ENCODE measurements at places on chromosomes 3 and 15.

DNA sequence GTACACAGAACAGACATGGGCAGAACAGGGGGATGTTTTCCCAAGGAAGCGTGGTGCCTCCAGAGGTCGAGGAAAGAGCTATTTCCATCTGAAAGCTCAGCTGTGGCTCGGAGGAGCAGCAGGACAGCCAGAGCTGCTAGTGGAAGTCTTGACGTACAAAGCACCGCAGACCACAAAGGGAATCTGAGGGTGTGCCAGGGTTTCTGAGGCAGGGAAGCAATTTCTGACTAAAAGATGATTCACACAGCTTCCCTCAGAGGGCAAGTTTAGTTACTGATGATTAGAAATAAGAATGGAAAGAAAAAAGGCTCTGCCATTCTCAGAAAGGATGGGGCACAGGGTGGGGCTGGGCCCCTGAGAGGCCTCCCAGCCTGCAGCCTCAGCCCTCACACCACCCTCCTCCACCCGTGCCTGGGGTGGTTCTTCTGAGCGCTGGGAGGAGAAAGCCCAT, 45.8 kb upstream of the SEC13 start:
- peak; percentile 99 for DNase-seq

GRCh38 chr3:123409443-123410148, 39.3 kb downstream of the ADCY5 start:
- no peak for DNase-seq

GRCh38 chr3:23810343-23811184, 4.8 kb downstream of the UBE2E1 start:
- DNase-seq, result peak; percentile 25

GRCh38 chr15:50227076-50227475, 38.5 kb downstream of the HDC start:
- peak; percentile 94 for DNase-seq

DNA sequence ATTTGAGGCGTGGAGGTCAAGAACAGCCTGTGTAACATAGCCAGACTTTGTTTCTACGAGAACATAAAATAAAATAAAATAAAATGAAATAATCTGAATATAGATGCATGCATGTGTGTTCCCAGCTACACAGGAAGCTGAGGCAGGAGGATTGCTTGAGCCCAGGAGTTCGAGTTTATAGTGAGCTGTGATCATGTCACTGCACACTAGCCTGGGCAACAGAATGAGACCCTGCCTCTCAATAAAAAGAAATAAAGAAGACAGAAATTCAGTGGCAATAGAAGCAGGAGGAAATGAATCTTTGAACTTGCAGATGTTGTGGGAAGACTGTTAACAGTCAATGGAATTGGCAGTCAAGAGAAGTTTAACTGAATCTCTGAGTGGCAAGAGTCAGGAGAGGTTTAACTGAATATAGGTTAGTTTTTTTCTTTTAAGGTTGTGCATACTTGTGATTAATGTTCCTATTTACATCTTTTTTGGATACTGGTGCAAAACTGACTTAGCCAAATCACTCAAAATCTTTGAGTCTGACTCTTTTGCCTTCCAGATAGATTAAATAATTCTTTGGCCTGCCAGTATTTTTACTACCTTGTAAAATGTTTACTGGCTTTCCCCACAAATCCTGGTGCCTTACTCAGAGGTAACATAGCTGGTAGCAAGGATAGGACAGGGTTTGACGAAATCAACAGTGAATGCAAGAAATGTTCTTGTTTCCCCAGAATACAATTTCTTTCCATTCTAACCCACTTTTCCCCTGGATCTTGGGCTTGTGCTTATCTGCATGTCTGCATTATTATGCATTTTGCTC, 361.4 kb downstream of the PDCD6IP start:
- DNase-seq, result peak; percentile 23

DNA sequence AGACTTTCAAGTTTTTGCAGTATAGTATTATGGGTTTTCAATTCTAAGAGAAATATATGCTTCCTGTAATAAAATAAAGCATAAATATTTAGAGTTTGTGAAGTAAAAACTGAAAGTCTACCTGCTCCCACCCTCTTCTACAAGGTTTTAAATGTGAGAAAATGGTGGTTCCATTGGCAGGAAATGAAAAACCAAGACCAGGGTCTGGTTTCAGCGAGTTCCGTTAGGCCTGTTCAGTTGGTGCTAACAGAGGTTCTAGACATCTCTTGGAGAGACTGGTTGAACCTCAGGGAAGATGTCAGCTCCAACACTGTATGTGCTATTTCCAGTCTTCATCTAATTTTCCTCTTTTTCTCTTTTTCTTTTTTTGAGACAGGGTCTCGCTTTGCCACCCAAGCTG, 11.8 kb upstream of the MYO1E start:
- no peak for DNase-seq

- no peak for DNase-seq
These were observed 11.2 kb downstream of the HRH1 start for GRCh38 chr3:11165476-11165875.

DNA sequence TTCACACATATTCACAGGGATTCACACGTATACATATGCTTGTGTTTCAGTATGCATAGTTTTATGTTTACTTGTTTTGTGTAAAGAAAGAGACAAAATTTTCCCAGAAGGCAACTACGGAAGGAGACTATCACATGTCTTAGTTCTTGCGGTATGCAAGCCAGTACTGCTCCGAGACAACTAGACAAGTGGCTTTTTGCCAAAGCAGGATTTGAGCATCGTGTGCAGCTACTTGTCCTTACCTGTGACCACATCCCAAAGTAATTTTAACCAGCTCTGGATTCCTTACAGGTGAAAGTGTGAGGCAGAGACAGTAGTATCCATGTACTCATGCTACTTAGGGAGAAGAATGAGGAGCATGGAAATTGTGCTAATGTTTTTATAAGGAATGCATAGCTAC, 591.4 kb upstream of the NR2F2 start:
- DNase-seq, result no peak

DNA sequence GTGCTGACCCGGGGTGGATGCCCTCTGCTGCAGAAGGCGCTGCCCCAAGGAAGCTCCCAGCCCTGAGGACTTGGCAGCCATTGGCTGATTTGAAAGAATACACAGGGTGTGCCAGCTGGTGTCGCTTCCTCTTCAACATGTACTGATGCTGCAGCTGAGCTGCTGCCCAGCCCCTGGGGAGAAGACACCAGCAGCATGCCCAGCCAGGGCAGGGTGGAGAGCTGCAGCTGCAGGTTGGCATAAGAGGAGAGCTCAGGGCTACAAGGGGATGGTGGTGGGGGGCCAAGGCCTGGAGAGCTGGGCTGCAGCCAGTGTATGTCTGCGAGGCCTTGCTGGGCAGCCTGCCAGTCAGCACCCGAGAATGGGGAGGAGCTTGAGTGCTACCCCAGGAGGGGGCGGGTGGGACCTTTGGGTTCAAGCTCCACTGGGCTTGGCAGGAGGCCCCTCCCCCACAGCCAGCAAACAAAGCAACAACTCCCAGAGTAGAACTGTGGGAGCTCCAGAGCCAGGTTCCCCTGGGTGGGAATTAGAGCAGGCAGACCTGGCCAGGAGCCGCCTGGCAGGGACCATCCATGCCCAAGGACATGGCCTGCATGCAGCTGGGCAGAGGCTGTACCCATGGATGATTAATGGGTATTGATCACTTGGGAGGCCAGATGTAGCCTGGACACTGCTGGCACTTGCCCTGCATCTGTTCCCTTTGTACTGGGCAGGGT, 9.2 kb upstream of the SEMA4B start:
- peak; percentile 41 for DNase-seq

DNA sequence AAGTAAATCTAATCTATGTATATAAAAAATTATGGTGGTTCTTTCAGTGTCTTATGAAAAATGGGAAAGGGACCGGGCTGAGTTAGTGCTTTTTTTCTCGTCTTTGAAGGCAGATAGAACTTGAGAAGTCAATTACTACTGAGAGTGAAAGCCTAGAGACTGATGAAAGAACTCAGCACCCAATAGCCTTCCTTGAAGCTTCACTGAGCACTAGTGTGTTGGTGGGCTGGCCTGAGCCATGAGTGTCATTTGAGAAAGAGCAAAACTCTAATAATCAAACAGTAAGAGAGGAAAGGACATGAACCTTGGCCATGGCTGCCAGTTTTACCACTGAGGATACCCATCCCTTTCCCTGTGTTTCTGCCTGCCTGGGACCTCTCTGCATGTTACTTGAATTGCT, 428.3 kb upstream of the RASGRP1 start:
- no peak for DNase-seq

DNA sequence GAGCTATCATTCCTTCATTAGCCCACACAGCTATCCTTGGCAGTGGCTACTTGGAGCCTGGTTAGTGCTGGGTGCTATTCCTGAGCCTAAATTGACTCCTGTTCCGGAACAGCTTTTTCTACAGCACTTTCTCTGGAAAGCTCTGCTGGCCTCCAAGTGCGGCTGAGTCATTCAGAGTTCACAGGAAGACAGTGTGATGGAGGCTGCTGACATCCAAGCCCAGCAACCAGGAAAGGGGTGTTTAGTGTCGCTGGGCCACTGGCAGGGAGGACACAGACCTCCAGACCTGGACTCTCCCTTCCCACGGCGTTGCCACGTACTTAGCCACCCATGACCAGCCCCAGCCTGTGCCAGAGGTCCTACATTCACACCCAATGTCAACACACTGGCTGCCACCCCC, 28.7 kb downstream of the CACNA2D2 start:
- peak; percentile 31 for DNase-seq

DNA sequence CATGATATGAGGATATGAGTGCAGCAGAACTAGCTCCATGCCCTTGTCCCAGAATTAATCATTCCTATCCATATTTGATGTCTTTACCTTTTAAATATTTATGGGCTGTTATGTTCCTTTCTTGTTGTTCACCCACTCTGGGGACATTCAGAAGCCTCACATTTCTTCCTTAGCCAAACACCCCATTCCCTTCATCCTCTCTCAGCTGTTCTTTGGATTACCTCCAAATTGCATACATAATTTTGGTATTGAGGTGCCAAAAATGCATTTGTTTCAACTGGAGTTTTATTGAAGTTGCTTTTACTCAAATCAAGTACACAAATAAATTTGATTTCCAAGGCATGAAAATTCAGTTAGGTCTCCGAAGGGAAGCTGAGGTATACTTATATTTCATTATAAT, 51.4 kb downstream of the CHL1 start:
- no peak for DNase-seq

DNA sequence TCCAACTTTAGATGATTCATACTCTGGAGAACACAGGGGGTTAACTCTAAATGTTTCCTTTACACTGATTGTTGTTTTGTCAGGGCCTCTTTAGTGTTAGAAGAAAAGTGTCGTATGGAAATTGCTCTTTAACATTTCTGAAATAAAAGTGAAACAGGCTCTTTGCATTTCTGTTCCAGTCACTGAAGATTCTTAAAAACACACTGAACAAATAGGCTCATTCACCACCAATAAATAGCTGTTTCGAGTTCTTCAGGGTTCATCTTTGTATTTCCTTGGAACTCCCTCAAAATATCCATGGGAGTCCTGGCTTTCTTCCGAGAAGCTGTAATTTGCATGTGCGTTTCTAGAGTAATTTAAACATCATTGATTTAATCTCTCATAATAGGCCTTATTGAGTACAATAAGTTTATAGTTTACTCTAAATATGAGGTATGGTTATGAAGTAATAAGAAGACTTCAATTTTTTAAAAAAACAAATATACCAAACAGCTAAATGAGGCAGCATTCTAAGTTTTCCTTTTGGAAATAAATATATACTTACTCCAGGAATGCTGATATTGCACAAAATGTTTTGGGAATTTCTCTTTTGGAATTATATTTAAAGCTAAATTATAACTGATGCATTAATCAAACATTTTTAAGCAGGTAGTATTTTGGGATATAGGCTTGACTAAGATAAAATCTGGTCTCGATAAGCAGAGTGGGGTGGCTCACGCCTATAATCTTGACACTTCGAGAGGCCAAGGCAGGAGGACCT, 327.4 kb downstream of the EPHA3 start:
- no peak for DNase-seq

- peak; percentile 5 for DNase-seq
These were observed 98.8 kb downstream of the ZNF621 start for GRCh38 chr3:40623567-40623966.

- DNase-seq, result no peak
These were observed 273.5 kb upstream of the SEMA6D start for GRCh38 chr15:47443839-47444238.

DNA sequence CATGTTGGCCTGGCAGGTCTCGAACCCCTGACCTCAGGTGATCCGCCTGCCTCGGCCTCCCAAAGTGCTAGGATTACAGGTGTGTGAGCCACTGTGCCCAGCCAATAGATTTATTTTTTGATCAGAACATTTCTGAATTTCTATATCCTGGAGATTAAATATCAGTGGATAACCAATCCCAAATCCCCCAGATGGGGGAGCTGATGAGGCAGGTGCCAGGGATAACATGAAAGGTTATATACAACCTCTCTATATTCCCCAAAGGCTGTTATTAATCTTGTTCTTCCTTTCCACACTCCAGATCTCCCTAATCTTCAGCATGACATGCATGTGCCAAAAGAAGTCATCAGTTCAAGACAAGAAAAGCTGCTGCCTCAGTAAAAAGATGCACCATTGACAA, 112.3 kb downstream of the WDR76 start:
- DNase-seq, result peak; percentile 43

DNA sequence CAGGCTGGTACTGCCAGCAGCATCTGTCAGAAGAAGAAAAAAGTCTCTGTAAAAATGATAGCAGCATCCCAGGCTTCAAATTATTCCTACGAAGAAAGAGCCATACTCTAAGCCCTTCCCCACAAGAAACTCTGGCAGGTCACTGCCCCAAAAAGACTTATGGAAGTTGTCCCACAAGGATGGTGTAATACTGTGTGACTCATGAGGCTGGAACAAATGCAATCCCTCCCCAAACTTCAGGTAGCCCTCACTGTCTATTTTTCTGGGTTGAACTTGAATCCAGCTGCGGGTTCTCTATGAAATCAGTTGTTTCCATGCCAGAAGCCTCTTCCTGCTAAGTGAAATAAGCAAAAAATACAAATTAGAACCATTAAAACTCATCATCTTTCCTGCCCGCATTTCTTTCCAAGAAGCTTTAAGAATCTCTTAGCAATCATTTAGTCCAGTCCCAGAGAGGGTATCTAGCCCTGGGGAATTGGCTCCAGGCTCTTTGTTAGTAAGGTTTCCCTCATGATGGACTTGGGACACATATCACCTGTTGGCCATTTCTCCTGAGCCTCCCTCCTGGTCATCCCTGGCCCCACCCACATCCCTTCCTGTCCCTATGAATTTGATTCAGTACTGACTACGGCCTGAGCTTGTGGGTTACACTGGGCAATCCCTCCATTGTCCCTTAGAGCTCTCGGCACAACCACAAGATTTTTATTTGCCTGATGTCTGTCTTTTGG, 51.7 kb downstream of the FAM174B start:
- DNase-seq, result no peak

DNA sequence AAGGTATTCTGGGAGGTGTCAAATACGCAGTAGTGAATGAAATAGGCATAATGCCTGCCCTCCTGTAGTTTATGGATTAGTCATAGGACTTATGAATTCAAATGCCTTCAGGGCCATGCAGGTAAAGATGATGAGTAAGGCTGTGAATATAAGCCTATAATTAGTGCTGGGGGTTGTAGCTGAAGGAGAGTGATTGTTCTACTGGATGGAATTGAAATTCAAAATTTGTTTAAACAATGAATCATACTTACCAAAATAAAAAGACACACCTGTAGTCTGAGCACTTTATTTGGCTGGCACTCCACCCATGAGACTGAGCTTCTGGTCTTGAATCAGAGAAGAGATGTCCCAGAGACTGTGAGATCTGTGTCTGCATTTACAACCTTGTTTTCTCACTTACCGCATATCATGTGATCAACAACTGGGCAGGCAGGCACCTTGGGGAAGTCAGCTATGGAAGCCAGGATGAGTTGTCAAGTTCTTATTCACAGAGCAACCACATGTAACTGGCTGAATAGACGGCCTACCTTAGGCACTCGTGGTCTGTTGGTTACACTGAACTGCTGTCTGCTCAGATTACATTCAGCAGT, 291.8 kb downstream of the NAALADL2 start:
- DNase-seq, result no peak

- peak; percentile 24 for DNase-seq
These were observed 71.5 kb downstream of the LRRC28 start for GRCh38 chr15:99322643-99323405.

All from EH (cell line).